NCI-H187 treated with DMSO at 0.1 percent for 48 hours (cell line): ENCODE measurements at places on chromosomes 7 and 10.

DNA sequence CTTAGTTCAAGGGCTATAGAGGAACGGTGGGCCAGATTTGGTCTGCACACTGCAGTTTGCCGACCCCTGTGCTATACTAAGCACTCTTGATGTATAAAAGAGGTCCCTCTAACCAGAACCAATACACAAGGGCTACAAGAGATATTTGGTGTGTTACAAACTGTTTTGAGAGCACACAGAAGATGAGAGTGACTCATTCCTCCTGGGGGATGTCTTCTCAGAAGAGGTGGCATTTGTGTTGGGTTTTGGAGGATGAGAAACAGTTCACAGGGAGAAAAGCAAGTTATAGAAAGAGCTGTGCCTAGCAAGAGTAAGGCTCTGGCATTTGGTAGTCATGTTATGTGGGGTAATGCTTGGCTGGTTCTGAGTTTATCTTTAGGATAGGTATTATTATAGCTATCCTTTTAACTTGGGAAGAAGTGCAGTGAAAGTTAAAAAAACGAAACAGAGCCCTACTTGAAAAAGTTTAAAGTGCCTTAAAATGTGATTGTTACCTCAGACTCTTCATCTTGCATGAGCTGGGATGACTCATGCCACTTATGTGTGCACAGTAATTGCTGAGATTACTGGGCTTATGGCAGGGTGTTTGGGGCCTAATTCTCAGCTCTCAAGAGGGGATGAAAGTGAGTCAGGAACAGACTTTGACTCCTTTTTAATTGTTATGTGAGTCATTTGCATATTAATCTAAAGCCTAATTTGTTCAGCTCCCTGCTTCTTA lies 160.4 kb downstream of the KIF20B start:
- no peak for DNase-seq

DNA sequence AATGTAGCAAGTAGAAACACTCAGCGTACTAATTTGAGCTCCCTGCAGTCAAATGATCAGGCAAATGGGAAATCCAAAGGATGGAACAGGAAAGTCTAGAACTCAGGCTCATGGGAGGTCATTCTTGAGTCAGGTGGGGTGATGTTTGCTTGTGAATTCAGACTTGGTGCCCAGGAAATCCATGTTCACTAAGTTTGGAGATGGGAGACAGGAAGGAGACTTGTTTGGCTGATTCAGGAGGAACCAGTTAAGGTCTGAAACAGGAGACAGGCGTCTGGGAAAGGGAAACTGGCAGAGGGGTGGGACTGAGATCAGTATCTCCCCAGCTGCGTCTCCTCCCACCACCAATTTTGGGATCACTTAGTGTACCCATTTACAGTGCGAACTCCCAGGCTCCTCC lies 38.4 kb upstream of the ZNF438 start:
- DNase-seq, result no peak

DNA sequence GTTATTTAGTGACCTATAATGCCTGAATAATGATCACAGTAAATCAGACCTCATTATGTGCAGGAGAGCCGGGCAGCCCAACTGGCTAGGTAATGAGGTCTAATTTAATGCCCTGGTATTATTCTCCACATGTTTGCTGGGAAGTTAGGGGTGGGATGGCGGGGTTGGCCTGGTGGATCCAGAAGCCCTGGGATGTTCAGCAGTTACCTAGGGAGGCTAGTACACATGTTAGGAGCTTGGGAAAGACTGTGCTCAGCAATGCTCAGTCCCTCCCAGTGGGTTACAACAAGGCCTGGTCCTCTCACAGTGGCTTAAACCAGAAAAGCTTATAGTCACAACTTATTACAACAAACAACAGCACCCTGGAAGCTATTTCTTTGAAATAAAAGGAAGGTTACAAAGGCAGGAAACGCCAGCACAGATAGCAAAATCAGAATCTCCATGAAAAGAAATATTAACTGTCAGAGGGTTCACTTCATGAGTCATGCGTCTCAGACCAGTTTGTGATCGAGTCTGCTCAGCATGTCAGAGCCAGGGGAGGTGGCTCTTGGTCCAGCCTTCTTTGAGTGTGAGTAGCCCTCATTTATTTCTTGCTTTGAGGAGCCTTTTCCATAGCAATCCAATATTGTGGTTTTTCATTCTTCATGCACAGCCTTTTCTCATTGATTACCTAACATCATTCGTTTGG lies 418.6 kb upstream of the NPVF start:
- no peak for DNase-seq

- no peak for DNase-seq
These were observed 63.8 kb upstream of the NPS start for GRCh38 chr10:127485153-127485857.

DNA sequence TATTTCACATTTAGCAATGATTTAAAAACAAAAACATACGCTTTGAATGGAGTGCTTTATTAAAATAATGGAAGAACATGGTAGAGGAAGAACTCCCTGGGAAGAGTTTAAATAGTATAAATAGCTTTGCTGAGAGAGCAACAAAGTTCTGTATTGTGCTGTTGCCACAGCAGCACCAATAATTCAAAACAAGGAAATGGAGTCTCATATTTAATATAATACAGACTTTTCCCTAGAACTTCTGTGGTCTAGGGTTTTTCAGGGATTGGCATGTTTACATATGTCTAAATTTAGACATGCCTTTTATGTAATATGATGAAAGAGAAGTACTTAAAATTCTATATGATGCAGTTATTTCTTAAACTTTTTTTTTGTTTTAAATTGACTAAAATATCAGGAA lies 217.2 kb upstream of the HDAC9 start:
- DNase-seq, result no peak

DNA sequence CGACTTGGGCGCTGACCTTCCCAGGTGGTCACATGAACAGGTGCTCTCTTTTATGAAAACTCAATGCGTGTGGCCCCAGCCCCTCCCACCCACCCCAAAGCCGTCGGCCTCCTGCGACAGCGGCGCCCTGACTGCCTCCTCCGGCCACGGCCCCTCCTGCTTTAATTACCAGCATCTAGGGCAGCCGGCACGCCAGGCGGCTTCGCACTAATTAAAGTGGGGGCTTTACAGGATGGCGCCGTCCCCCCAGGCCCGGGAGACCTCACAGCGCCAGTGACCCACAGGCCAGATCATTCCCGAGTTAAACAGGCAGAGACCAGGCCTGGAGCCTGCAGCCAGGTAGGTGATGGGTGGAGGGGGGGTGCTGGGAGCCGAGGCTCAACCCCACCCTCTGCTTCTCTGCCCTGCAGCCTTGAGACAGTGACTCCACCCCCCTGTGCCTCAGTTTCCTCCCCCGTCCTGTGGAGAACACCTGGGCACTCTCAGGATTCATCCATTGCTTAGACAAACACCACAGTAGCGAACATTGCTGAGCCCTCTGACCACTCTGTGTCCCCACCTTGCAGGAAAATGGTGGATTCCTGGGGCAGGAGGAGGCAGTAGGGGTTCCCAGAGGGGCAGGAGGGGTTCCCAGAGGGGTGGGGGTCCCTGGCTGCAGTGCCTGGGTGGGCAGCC lies 100.8 kb downstream of the MICALL2 start:
- DNase-seq, result no peak

GRCh38 chr10:7558036-7558435 lies 108.7 kb downstream of the ITIH5 start:
- no peak for DNase-seq

DNA sequence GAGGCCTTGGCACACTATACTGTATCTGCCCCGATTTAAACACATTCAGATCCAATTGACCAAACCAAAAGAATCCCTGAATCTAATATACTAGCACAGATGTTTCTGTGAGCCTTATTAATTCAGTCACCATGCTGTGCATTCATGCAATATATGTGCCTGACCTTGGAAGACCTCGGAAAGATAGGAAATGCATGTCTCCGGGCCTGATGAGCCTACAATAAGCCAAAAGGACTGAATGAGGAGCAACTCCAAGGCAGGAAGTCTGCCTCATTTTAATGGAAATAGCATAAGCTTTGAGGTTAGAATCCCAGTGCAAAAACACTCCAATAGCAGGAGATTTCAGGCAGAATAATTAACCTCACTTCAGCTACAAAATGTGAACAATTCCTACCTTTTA lies 316.7 kb downstream of the LRRTM3 start:
- no peak for DNase-seq

DNA sequence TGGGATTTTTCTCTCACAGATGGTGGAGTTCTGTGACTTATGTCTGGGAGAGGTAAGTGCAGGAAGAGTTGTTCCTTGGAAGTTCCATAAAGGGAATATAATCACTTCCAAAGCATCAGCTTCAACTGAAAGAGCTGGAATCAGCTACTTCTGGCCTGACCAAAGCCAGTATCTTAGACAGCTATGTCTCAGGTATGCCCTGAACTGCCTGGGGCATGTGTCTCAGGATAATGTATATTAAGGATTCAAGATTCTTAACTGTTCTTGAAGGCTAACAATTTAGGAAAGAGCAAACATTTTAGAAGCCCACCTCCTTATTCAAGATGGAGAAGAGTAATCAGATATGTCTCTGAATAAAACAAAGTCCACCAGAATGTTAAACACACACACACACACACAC lies 12.4 kb upstream of the NOBOX start:
- no peak for DNase-seq

DNA sequence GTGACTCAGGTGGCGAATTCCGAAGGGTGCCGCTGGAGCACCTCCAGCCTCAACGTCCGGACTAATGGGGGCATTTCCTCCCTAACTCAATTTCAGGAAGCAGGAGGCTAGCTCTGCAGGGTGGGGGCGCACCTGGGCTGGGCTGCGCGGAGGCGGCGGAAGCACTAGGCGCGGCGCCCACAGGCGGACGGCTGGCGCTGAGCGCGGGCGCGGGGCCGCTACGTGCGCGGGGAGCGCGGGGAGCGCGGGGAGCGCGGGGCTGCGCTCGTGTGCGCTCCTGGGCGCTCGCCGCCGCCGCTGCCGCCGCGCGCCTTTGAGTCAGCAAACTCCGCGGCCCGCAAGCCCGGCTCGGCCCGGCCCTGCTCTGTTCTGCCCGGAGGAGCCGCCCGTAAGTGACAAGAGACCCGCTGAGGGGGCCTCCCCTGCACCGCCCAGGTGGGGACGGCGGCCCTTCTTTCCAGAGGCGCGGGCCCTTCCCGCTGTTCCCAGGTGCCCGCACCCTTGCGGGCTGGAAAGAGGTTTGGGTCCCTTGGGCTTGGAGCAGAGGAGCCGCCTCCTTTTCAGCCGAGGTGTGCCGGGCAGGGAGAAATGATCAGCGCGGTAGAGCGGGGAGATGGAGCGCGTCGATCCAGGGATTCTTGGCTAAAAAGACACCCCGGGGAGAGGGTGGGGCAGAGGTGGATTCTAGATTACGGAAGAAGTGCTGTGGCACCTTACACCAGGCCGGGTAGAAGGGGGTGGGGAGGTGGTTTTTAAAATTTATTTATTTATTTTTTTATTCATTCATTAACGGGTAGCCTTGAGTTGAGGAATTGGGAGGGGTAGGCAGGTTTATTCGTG lies at the start of gene SNX10:
Gene SNX10, plus strand, starts transcription at position 164 of the 840 bp plus-strand sequence. CDS start 54,581 bp downstream, outside the sequence.
- DNase-seq, result no peak

DNA sequence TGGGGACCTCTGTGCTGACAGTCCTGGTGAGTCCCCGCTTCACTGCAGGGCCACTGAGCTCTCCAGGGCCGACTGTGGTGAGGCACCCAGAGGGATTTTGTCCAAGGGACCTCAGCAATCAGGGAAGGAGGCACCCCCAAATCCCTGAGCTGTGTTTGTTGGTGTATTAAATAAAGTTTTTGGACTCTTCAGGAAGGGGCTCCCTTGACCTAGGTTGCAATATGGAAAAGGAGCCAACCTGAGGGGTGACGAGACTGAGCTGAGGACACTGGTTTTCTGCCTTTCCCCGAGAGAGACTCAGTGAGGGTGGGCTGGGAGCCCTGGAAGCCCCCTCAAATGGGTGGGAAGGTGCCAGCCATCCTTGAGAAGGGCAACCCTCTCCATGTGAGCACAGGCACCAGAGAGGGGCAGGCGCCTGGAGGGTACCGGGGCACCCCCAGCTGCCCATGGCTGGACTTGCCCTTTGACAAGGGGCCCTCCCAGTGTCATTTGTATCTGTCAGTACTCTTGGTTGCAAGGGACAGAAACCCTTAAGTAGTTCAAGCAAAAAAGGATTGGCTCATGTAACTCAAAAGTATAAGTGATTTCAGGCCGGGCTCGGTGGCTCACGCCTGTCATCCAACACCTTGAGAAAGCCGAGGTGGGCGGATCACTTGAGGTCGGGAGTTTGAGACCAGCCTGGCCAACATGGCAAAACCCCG lies 72.8 kb downstream of the C10orf105 start:
- no peak for DNase-seq

DNA sequence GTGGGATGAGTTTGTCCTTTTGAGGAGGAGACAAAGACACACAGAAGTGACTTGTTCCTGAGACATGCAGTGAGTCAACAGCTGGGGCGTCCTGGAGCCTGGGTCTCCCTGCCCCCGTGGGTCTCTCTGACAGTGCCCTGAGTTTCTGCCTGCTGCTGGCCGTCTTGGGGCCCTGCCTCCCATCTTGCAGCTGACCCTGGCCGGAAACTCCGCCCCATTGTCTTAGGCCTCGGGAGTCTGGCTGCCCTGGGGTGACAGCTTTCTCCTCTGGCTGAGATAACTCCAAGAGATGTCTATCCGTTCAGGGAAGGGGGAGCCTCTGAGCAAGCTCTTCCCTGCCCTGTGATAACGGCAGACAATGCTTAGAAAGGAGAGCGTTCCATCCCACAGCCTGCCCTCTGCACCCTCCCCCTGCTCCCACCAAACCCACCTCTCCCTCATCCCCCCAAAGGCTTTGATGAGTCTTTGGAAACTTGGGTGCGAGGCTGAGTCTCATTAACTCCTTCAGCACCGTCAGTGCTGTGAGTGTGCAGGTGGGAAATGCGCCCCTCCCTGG lies 69.5 kb upstream of the PODXL start:
- no peak for DNase-seq

DNA sequence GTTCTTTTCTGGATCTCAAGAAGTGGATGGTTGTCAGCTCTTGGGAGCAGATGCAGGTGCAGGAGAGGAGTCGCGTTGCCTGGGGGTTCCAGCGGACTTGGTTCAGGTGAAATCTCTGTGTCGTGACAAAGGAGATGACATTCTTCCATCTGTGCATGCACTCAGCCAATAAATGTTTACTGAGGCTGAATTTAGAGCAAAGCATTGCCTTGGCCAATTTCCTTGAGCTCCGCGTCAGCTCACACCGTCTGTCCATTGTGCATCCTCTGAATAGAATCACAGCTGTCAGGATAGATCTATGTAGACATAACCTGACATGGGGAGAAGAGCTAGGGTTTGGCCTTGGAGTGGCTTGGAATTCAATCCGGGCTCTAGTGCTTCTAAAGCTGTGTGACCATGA lies 343.7 kb downstream of the GLRX3 start:
- DNase-seq, result no peak

GRCh38 chr10:62063795-62064472 lies 162.4 kb downstream of the ARID5B start:
- DNase-seq, result no peak

DNA sequence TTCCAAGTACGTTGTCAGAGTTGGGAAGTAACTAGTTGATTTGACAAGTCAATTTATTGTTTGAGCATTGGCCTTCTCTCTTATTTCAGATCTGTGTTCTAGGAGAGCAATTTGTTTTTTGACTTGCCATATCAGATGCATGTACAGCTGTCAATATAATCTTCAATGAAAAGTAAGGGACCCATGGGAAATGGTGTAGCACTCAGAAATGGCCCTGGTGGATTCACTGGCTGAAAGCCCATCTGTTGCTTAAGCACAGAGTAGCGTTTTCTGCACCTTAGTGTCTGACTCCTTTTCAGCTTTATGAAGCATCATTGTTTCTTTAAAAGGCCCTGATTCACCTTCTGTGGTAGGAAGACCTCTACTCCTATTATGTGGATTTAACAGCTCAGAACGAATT lies 10.2 kb downstream of the GARS1 start:
- no peak for DNase-seq

- no peak for DNase-seq
These were observed 63.2 kb downstream of the SMURF1 start for GRCh38 chr7:99080679-99081078.

- DNase-seq, result peak; percentile 40
These were observed 12.0 kb downstream of the LSM8 start for GRCh38 chr7:118195837-118196474.

GRCh38 chr10:11064832-11065231 lies 47.2 kb downstream of the CELF2 start:
- no peak for DNase-seq
